ENCODE measurements at places on chromosomes 4 and X.

- DNase-seq = no peak
Measured at GRCh38 chrX:119410027-119410819, 11.1 kb downstream of the SLC25A43 start.

- no peak for DNase-seq
Measured at GRCh38 chrX:45295259-45295986, 94.7 kb upstream of the DIPK2B start.

DNA sequence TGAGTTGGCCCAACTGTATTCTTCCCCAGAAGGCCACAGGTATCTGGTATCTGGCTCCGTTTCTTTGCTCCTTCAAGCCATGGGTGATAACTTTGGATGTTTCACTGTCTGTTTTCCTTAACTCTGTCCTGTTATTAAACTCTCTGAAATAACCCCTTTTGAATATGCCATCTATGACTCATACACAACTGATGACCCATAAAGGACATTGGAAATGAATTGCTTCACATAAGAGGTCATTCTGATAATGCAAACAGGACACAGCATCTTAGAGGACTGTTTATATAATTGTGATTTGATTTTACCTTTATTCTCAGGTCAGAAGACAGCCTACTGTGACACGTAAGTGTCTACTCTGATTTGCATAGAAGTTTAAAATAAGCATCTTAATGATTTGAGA is 227.7 kb downstream of the VEGFC start:
- DNase-seq = no peak

GRCh38 chr4:86999136-86999643 is 64.4 kb downstream of the AFF1 start:
- DNase-seq = no peak

GRCh38 chr4:31408121-31408520 is 688.0 kb downstream of the PCDH7 start:
- DNase-seq = no peak

DNA sequence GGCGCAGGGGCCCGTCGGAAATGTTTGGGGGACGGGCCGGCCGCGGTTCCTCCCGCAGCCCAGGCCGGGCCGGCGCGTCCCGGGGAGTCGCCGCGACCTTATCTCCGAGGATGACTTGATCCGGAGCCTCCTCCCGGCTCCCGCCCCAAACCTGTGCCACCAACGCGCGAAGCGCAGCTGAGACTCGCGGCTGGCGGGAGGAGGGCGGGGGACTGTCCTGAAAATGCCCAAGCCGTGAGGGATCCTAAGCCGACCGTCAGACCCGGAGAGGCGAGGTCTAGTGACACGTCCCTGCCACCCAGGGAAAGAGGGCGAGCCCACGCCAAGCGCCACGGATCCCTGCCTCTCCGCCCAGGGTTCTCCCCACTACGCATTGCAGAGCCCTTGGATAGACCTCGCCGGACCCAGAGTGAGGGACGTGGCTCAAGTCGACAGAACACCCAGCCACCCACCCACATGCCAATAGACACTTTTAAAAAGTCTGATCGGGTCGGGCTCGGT is 26.9 kb downstream of the UTP14A start:
- DNase-seq = peak; percentile 25

DNA sequence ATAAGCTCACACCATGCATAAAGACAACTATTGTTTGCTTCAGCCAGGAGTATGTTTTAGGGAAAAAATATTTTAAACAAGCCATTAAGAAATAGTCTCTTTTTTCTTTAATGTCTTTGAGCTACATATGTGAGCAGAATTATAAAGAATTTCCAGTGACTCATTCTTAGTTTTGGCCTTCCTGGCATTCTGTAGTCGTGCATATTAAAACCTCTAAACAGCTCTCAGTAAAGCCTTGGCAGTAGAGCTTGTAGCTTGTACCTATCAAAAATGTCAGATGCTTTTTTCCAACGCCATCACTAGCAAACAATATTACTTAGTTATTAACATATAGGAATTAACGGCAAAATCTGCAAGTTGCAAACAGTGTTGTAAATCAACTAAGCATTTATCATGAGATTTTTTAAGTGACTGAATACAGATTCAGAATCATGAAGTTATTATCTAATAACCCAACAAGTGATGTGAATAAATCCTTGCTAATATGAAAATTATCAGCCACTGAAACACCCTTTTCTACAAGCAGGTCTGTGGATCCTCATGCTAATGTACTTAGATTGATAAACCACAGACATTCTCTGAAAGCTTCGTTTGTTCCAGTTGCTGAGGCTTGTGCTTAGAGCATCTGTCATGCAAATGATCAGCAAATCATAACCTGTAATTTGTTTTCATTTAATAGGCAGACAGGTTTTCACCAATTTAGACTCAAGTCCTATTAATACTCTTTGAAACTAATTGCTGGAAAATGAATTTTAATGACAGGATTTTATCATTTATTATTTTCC is 412.0 kb upstream of the ATOH1 start:
- DNase-seq = no peak

DNA sequence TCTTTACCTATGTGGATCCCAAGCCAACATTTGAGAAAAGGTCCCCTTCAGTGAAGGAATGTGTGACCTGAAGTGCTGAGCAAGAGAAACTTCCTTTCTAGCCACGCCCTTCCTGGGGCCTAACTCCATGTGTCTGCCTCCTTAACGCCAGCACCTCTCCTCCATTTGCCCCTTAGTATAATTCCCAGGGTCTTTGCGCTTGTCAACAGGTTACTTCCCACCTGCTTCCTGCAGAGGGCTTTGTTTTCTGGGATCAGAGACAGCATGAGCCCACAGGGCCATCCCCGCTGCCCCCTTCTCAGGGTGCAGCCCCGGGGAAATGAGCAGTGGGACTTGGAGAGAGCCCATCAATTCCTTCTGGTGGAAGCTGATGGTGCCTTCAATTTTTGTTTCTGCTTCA is 45.9 kb upstream of the DRD5 start:
- DNase-seq = no peak

DNA sequence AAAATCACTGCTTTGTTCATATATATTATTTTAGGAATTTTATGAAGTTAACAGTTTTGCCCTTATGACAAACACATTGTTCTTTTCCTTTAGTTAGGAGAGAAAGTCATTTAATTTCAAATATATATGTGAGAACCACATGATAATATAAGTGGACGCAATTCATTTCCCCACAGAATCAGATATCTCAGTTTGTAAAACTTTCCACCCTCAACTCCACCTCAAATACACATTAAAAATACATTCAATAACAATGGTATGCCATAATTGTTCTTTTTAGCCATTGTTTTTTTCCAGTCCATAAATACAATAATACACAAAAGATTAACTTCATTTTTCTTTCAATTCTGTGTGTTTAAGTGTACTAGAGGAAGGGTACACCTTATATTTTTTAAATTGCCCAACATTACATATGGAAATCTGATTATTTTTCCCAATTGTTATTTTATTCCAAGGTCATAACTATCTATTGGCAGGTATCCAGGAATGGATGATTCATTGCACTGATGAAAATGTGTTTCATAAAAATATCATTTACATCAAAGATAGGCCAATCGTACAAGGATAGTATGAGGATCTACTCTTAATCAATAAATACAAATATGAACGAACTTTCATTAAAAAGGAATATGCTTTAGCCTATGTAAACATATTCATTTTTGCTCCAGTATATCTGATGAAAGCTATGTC is 125.0 kb downstream of the PPP3CA start:
- DNase-seq = no peak

- DNase-seq = no peak
Measured at GRCh38 chr4:170011921-170012628, 14.1 kb downstream of the MFAP3L start.

DNA sequence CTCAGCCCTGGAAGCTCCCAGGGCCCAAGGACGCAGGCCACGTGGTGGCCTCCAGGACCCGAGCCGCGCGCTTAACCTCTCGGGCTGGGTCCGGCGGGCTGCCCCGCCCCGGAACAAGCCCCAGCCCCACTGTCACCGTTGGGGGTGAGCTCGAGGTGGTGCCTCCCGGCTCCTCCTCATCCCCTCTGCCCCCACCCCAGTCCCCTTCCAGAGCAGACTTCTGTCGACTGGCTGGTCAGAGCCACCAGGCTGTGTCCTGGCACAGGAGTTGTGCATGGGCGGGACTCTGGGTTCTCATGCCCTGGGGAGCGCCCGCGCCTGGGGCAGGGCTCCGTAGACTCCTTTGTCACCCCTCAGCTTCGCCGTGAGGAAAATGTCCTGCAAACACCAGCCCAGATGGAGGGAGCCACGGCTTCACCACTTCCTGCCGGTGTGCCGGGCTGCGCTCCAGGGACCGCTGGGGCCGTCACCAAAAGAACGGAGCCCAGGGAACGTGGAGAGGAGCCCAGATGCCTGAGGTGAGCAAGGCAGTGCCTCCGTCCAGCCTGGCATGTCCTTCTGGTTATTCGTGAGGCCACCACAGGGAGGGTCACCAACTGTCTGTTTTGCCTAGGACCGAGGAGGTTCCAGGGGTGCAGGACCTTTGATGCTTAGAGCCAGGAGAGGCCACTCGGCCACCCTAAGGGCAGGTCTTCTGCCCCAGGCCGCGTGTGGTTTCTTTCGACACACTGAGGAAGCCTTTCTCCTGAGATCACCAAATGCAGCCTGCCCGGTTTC is 7.1 kb upstream of the RGS12 start:
- no peak for DNase-seq

DNA sequence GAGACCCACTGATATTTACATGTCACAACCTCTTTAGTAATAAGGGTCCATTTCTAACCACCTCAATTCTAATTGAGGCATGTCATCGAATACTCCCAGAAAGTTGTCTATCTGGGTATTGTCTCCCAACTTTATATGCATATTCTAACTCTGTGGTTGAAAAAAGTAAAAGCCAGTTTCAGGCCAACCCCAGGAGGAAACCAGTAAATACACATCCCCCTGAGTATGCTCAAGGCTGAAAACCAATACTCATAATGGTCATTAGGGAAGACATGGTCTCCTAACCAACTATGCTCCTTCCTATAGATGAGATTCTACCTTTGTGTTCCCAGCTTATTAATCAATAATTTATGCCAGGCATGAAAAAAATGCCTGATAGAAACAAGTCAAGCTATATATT is 96.6 kb downstream of the SH3KBP1 start:
- no peak for DNase-seq

DNA sequence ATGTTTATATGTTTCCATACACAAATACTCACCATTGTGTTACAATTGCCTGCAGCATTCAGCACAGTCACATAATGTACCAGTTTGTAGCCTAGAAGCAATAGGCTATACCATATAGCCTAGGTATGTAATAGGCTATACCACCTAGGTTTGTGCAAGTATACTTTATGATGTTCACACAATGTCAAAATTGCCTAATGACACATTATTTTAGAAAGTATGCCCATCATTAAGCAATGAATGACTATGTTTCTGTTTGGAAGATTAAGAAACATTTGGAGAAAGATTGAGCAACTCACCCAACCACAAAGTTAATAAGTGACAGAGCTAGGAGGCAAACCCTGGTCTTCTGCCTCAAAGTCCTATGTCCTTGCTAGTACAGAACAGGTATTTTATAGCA is 96.8 kb upstream of the GRIA3 start:
- DNase-seq = no peak

GRCh38 chrX:37754516-37754915 is 25.3 kb upstream of the CYBB start:
- no peak for DNase-seq

DNA sequence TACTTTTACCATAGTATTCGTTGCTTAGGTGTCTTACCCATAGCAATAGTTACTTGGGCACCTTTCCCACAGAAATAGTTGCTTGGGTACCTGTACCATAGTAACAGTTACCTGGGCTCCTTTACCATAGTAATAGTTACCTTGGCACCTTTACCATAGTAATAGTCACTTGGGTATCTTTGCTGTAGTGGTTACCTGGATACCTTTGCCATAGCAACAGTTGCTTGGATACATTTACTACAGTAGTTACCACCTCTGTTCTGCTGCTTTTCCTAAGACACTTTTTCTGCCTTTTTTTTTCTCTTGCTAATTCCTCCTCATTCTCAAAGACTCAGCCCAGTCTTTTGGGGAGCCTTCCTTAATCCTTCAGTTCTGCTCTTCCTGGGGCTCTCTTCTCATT is 272.8 kb upstream of the PUDP start:
- DNase-seq = no peak

DNA sequence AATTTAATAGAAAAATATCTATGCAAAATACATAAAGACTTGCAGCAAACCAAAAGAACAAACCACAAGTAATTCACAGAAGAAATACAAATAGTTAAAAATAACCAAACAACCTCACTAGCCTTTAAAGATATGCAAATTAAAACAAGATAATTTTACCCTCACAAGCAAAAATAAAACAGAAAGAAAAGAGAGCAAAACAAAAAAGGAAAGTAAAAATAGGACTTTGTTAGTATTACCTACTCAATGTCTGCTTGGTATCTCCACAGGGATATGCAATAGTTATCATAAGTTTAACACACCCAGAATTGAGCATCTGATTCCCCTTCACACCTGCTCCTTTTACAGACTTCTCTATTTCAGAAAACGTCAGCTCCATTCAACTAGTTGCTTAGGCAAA is 737.5 kb upstream of the MAGEB2 start:
- DNase-seq = no peak

GRCh38 chr4:55359397-55359916 is 13.4 kb downstream of the SRD5A3 start:
- no peak for DNase-seq

DNA sequence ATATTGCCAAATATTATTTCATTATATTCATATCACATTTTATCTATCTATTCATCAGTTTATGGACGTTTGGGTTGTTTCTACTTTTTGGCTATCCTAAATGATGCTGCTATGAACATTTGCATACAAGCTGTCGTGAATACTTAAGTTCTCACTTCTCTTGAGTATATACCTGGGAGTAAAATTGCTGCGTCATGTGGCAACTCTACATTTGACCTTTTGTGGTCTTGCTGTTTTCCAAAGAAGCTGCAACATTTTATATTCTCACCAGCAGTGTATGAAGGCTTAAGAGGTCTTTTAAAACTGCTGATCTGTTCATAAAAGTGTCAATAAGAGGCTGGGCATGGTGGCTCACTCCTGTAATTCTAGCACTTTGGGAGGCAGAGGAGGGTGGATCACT is 5.8 kb downstream of the PYURF start:
- no peak for DNase-seq

GRCh38 chr4:113790478-113790877 is 28.9 kb upstream of the CAMK2D start:
- DNase-seq = no peak

- DNase-seq = no peak
Measured at GRCh38 chrX:102966701-102967100, 29.6 kb downstream of the RAB40AL start.

Measured in CD4-positive, alpha-beta T cell treated with Interleukin-17A for 4 hours (primary cell).